NCI-H510A (cell line): ENCODE measurements at places on chromosomes 16 and 17.

DNA sequence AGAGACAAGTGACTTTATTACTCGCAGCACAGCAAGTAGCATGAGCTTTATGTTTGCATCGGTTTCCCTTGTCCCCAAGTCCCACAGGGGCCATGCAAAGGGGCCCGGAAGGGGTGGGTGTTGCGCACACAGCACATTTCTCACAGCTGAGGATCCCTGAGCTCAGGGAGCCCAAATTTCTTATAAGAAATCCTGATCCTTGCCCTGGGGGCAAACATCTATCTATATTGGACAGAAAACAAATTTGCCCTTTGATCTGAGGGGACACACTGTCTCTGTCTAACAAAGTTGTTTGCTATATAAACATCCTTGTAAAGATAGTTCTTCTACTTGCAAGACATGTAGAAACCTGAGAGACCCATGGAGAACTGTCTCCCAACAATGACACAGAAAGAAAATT is 35.7 kb upstream of the MEAK7 start:
- no peak for DNase-seq

- DNase-seq: no peak
Measured at GRCh38 chr16:27118526-27118925, 51.8 kb downstream of the C16orf82 start.

- DNase-seq: no peak
Measured at GRCh38 chr17:74407384-74407783, 24.5 kb upstream of the GPRC5C start.

- DNase-seq: no peak
Measured at GRCh38 chr17:78637643-78638420, 60.6 kb upstream of the DNAH17 start.

DNA sequence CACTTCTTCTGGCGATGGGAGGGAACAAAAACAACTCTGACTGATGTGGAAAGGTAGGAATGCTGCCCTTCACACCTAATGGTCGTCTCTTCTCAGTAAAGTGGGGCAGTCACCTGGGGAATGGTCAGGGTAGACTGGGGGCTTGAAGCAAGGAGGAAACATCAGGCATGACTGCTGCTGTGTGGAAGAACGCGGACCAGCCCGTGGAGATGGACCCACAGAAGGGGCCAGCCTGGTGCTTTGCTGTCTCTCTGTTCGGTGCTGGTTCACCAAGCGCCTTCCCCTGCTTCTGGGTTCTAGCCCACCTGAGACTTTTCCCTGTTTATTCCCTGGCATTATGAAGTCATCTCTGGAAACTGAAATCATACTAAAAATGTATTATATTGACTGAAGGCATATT is 96.2 kb upstream of the DNAH17 start:
- DNase-seq: no peak

GRCh38 chr17:78974635-78975591 is 4.8 kb downstream of the LGALS3BP start:
- DNase-seq: peak; percentile 83

- DNase-seq: no peak
Measured at GRCh38 chr16:80176114-80176513, 364.7 kb upstream of the DYNLRB2 start.

DNA sequence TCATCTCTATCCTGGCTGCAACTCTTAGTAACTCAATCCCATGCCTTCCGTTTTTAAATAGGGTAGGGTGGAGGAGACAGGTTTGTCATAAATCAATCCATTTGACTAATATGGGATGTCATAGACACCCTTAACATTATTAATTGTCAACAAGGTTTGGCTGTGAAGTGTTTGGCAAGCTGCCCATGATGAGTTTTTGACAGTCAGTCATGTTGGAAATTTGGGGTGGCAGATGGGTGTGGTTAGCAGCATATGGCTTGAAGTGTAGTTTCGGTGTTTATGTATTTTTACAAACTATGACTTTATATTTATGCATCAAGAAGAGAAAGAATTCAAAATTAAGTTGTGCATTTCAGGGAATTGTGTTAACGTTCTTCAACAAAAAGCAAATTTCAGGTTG is 221.8 kb upstream of the CDH5 start:
- peak; percentile 6 for DNase-seq

- DNase-seq: no peak
Measured at GRCh38 chr17:21296097-21297025, 11.8 kb downstream of the MAP2K3 start.

DNA sequence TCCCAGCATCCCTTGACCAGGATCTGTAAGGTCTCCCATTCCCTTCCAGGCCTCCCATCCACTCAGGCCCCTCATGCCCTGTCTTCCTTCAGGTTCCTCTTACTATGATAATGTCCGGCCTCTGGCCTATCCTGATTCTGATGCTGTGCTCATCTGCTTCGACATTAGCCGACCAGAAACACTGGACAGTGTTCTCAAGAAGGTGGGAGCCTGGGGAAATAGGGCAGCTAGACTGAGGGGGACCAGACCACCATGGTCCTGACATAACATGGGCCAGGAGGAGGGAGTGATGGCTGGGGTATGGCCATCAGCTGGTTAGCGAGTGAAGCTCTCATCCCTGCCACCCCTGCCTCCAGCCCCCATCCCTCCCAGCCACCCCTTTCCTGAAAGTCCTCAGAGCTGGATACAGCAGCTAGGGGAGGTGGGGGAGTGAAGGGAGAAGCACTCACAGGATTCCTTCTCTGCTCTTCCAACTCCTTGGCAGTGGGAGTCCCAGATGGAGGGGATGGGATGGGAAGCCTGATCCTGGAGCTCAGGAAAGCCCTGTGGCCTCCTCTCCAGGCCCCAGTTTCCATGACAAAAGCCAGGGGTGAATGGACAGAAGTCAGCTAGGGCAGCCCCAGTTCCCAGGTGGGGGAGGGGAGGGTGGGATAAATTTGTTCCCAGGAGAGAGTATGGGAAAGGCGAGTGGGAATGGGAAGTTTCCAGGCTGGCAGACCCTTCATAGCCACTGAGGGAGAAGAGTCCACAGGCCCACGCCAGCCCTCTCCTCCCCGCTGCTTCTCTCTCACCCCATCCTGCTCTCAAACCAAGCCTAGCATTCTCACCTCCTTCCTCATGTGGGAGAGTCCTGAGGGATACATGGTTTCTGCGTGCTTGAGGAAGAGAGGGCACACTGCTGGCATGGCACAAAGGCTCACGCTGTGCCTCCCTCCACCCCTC is 2.3 kb downstream of the RND2 start:
- no peak for DNase-seq

GRCh38 chr16:71919035-71919434 is 23.7 kb downstream of the IST1 start:
- DNase-seq: no peak

- no peak for DNase-seq
Measured at GRCh38 chr16:781346-782010, 6.7 kb downstream of the RPUSD1 start.

DNA sequence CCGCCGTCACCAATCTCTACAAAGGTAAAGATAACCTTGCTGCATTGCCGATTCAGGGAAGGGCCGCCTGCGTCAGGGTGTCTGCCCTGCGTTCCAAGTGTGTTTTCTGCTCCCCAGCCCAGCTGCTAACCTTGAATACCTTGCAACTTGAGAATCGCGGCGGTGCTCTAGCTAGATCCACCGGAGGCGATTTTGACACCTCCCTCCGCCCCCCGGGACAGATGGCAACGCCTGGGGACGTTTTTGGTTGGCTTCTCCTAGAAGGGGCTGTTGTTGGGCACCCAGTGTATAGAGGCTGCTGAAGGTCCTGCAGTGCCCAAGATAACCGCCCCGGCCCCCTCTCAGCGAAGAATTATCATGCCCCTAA is 1.5 kb downstream of the HAPSTR1 start:
- DNase-seq: no peak

GRCh38 chr16:4098501-4098900 is 17.7 kb downstream of the ADCY9 start:
- DNase-seq: no peak

GRCh38 chr17:55171634-55172328 is 93.0 kb upstream of the HLF start:
- DNase-seq: no peak

GRCh38 chr17:75909812-75910274 is 5.2 kb upstream of the MRPL38 start:
- peak; percentile 76 for DNase-seq

- DNase-seq: no peak
Measured at GRCh38 chr16:4089251-4089810, 26.9 kb downstream of the ADCY9 start.

DNA sequence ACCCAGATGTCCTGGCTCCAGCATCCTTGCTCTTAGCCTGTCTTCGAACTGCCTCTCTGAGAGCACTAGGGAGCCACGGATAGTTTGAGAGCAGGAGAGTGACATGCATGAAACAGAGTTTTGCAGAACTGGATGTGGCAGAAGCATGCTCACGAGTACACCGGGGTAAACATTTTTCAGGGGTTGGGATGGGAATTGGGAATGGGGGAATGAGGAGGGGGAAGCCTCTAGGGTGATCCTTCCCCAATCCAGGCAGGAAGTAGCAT is 34.2 kb upstream of the CIBAR2 start:
- DNase-seq: no peak

GRCh38 chr16:13305019-13305755 is 403.8 kb downstream of the SHISA9 start:
- no peak for DNase-seq

GRCh38 chr17:31696184-31696602 is 162.9 kb downstream of the COPRS start:
- no peak for DNase-seq

GRCh38 chr17:19978209-19978802 is 678 bp upstream of the AKAP10 start:
- no peak for DNase-seq

DNA sequence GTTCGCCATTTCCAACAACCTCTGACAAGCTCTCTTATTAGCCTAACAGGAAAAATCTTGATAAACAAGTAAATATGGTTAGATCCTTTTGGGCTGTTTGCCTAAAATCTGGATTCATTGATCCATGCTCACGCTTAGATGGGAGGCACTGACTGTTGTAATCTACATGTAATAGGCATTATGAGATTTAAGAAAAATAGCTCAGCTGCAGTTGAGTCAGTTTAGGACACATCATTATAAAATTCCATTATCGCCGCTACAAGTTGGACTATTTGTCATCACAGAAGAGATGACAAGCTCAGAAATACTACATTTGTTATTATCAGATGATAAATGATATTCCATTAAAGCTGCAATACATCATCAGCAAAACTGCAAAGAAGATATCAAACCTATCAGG is 524.0 kb downstream of the TOX3 start:
- DNase-seq: no peak

DNA sequence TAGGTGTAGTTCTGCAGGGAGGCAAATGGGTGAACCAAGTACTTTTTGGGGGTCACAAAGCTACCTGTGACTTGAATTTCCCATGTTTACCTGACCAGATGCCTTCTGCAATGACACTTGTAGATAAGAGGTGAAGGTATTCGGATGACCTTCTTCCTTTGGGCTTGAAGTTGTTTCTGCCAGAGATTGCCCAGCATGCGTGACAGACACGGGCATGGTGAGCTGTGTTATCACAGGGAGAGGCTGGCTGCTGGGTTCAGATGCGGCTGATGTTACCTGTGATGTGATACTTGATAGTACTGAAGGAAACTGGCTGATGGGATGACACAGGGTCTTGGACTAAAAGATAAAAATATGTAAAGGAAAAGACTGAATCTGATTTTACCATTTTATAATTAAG is 14.1 kb downstream of the PKD1L3 start:
- no peak for DNase-seq

DNA sequence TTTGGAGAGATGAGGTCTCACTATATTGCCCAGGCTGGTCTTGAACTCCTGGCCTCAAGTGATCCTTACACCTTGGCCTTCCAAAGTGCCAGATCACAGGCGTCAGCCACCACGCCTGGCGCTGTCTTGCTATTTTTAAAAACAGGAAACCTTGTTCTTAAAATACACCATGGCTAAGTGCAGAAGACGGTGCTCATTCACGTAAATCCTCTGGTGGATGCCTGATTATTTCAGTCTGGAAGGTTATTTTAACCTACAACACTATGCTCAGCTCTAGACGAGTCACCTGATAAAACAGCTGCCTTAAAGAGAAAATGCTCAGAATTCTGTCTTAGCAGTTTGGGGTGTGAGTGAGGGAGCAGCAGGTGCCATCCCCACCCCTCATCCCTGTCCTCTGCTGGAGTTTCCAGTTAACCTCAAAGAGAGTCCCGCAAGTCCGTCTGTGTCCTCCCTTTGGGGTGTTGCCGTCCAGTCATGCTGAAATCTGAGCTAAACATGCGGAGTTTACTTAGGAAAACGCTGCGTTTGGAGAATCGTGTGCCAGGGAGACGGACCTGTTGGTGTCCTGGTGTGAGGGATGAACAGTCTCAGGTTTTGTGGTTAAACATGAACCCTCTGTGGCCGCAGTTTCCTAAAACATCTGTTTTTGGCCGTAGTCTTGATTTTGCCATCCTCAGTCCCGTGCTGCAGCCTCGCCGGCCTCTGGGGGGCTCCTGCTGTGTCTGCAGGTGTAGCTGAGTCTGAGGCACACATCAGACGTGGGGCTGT is 17.1 kb downstream of the SPG7 start:
- no peak for DNase-seq

GRCh38 chr17:38357486-38358123 is 6.0 kb downstream of the SOCS7 start:
- no peak for DNase-seq

- no peak for DNase-seq
Measured at GRCh38 chr16:89548344-89549006, 12.0 kb upstream of the RPL13 start.

- no peak for DNase-seq
Measured at GRCh38 chr17:75604034-75604695, 16.6 kb downstream of the MYO15B start.

- DNase-seq: no peak
Measured at GRCh38 chr16:87114832-87115231, 202.4 kb downstream of the C16orf95 start.

GRCh38 chr16:22031483-22032083 is 23.7 kb downstream of the MOSMO start:
- no peak for DNase-seq

DNA sequence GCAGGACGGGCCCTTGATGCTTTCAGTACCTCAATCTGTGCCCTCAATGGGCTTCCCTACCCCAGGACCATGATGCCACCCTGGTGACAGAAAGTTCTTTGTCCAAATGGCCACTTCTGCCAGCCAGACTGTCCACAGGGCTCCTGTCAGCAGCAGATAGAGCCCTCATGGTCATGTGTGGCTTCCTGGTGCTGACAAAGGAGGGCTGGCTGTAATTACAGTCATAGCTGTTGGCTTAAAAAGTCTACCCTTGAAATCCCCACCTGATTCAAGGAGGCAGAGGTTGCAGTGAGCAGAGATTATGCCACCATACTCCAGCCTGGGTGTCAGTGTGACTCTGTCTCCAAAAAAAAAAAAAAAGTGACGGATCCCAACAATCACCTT is 3.3 kb downstream of the TRPV2 start:
- no peak for DNase-seq

DNA sequence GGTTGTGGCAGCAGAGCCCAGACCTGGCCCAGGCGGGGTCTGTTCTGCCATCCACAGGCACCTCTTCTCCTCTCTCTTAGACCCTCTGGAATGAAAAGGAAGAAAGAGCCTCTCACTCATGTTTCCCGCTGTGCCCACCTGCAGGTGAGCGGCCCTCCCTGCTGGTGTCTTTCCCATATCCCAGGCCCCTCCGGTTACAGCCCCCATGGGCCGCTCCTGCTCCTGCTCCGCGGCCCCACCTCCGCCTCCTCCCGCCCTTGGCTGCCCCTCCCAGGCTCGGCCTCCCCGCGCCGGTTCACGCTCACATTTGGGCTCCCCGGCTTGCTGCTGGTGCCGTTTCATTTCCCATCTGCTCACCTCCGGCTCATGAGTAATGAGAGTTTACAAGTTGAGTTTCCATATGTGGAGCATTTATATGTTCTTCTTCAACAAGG is 98.7 kb upstream of the SDK2 start:
- no peak for DNase-seq

- DNase-seq: peak; percentile 46
Measured at GRCh38 chr17:73508057-73508930, 136.0 kb downstream of the SDK2 start.

GRCh38 chr16:83771306-83771942 is 36.4 kb upstream of the HSBP1 start:
- no peak for DNase-seq
